A549 treated with Mapracorat at 1 μM for 4 hours (cell line): ENCODE measurements at places on chromosomes 2 and 18. TPM values are rescaled to one million over a fixed set of nuclear protein-coding genes. Genes with fewer than 3 reads are reported as not detected.

The DES gene
- total RNA-seq, result 0.07 to 0.39 TPM (median 0.24 TPM) in 5 replicates

The RGPD3 gene
- 0.14 to 0.26 TPM (median 0.16 TPM) in 5 replicates for total RNA-seq

The ST8SIA5 gene
- total RNA-seq, result not detected in 5 replicates

The DLGAP1 gene
- total RNA-seq, result 0.03 TPM in 1 of 5 replicates, not detected in the others

The ANKRD29 gene
- total RNA-seq, result 13.8 to 20.9 TPM (median 19.3 TPM) in 5 replicates
